H54 (cell line): ENCODE measurements at places on chromosomes 16 and 17.

GRCh38 chr17:4934173-4934979 is 2.3 kb downstream of the GP1BA start:
- peak; percentile 75 for DNase-seq

GRCh38 chr16:78385086-78385805 is 285.8 kb downstream of the WWOX start:
- DNase-seq: no peak

DNA sequence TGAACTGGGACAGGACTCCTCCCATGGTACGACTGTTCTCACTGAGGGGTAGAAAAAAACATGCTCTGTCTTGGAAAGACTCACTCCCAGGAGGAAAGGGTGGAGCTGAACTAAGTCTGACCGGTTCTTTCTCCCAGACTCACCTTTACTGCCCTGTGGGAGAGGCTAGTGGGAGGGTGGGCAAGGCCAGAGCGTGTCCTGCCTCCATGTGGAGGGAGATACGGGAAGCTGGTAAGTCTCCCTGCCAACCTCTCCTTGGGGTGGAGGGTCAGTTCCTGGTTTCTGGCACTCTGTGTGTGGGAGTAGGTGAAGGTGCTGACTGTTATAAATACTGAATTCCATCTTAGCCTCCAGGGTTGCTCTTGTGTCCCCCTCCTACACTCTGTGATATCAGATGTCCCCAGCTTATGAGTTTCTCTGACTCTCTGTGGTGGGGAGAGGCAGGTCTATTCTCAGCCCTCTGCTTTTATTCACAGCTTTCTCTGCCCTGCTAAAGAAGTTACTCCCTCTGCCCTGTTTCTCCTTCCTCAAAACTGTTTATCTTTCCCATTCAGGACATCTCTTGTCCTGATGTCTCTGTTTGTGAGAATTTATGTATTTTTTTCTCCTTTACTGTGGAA is 26.9 kb upstream of the FAM20A start:
- DNase-seq: no peak

DNA sequence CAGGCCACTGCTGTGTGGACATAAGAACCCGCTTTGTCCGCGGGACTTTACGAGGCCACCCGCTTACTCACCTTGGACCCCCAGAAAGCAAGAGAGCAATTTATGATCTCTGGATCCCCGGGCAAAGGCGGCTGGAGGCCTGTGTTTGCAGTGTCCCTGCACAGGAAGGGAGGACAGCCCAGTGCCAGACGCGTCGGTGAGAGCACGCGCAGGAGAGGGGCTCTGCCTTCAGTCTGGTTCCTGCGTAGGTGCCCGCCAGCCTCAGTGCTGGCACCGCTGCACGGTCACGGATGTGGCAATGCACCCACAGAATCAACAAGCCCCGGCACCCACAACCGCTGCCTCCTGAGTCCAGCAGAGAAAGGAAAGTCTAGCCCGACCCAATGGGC is 248.4 kb downstream of the C16orf95 start:
- no peak for DNase-seq

- DNase-seq: no peak
Observed at GRCh38 chr16:88727871-88728270, 21.6 kb downstream of the CTU2 start.

- DNase-seq: peak; percentile 72
Observed at GRCh38 chr16:72561-73548, at the start of gene RHBDF1. Gene RHBDF1, minus strand, starts transcription at chr16:72631. Its CDS starts 7,616 bp downstream, at chr16:65015.

DNA sequence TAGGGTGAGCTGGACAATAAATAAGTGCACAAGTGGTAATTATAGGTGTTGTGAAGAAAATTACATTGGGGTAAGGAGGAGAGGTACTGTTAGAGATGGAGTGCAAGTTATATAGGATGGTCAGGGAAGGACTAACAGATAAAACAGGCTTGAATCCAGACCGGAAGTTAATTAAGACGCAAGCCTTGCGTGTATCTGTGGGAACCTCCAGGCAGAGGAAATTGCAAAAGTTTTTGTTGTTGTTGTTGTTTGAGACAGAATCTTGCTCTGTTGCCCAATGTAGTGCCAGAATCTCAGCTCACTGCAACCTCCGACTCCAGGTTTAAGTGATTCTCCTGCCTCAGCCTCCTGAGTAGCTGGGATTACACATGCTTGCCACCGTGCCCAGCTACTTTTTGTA is 2.4 kb upstream of the ZNF18 start:
- no peak for DNase-seq

DNA sequence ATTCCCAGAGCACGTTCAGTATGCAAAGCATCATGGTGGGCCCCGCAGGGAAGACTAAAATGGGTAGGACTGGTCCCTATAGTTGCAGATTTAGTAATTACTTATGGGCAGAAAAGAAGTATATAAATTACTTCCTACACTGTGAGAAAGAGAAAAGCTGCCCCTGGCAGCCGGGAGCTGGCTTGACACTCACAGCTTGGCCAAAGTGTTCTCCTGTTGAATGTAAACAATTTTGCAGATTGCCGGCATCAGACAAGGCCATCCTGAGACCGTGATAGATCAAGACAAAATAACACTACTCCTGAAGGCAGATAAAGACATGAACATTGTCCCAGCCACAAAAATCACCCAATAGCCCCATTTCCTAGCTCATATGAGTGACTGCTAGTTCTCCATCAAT is 98.5 kb downstream of the MARF1 start:
- no peak for DNase-seq

GRCh38 chr16:85991856-85992255 is 92.9 kb downstream of the IRF8 start:
- DNase-seq: no peak

- DNase-seq: no peak
Observed at GRCh38 chr16:87791295-87792204, 25.8 kb upstream of the KLHDC4 start.

GRCh38 chr16:66335704-66336329 is 30.7 kb upstream of the CDH5 start:
- DNase-seq: no peak

DNA sequence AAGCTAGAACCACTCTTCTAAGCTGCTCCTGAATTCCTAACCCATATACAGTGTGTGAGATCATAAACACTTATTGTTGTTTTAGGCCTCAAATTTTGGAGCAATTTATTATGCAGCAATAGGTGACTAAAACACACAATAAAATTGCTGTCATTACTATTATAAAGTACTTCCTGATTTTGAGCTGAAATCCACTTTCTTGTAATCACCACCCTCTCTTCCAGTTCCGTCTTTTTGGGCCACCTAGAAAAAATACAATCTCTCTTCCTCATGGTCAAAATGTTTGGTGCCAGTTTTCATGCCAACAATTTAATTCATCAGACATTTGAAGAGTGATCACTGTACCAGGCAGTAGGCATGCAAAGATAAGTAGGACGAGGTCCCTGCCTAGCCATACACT is 43.3 kb upstream of the NF1 start:
- no peak for DNase-seq

DNA sequence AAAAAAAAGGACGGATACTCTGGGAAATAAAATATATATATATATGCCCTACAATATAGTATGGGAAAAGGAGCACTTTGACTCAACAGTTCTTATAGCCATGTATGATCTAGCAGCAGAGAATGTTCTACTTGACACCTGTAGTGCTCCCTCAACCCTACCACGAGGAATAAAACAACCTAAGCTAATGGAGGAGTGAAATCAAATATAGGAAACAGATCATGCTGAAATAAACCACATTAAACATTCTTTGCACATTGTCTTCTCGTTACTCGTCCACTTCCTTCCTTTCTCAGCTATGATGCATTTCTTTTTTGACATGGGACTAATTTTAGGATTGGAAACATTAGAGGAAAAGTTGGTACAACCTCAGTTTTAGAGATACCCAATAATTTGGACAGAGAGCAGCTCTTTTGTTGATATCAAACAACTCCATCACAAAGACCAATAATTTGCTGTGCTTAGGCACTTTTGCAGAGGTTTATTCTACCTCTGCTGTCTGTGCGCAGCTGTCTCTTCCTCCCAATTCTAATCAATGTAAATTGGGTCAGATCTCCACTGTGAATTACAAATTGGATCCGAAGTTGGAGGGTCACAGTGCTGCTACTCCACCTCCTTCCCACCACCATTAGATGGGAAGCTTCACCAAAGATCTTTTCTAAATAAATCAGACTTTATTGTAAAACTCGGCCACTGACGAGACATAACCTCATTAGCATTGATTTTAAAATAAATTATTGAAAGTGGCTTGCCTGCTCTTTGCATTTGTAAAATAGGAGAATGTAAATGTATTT is 65.8 kb downstream of the SNX11 start:
- DNase-seq: no peak

DNA sequence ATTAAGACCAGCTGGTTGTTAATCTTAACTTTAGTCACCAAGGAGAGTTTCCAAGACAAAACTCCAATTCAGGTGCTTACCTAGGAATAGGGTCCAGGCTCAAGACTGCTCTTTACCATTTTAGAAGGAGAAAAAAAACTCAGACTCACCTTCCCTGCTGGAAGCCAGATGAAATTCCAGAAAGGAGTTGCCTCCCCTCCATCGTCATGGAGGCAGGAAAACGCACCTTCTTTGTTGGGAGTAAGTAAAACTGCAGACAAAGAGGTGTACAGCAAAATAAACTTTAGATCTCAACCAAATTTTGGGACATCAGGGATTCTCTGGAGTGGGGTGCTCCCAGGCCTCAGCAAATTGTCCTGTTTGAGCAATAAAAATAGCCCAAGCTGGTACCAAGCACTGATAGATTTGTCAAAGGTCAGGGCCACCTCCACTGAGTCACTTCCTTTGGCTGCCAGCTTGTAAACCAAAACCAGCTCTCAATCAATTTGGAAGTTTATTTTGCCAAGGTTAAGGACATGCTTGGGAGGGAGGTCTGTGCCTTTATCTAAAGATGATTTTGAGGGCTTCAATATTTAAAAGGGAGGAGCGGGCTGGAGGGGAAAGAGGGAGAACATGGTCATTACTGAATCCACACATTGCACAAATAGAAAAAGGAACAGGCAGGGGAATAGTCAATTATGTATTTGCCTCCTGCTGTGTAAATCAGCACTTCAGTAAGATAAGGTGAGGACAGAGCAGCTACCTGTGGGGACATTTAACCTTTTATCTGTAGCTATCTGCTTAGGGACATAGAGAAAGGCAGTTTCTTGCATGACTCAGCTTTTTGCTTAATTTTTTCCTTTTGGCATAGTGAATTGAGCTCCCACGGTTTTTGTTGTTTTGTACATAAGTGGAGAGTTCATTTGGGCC is 1.5 kb upstream of the ALDH3A2 start:
- DNase-seq: no peak

DNA sequence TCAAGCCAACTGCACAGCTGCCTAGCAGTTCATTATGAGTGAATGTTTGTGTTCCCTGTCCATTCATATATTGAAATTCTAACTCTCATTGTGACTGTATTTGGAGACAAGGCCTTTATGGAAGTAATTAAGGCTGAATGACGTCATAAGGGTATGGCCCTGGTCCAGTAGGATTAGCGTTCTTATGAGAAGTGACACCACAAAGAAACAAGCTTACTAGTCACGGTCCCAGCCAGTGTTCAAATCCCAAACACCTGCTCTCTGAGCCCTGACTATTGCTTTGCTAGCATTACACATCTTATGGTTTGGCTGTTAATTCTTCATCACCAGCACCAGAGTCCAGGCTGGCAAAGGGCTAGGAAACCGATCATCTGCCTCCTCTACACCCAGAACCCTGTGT is 2.2 kb downstream of the ZNF668 start:
- no peak for DNase-seq

DNA sequence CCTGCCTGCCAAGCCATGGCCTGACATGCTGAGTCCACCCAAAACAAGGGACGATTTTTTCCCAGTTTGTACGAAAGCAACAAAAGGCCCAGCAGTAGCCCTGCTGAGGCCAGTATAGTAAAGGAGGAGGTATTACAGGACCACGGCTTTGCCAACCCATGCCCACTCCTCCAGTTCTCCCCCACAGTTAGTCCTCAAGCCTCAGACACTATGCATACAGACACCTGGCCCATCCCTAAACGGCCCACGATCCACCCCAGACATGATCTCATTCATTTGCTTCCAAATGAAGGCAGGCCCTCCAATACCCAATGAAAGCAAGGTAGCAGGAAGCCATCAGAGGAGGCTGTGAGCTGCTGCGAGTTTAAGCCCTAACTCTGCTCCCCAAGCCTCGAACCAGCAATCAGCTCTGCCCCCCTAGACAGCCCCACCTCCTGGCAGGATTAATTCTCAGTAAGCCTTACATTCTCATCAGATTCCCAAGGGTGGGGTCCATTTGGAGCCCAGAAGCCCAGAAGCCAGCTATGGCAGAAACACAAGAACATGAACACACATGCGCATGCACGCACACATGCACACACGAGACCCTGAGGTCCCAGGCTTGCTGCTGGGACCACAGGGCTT is 4.9 kb downstream of the HDAC5 start:
- DNase-seq: no peak

DNA sequence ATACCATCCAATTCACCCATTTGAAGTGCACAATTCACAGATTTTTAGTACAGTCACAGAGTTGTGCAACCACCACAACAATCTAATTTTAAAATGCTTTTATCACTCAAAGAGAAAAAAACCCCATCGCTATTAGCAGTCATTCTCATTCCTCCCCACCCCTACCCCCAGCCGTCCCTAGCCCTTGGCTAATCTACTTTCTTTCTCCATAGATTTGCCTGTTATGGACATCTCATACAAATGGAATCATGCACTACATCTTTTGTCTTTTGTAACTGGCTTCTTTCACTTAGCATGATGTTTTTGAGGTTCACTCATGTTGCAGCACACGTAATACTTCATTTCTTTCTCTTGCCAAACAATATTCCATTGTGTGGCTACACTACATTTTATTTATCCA is 20.4 kb downstream of the LYRM9 start:
- no peak for DNase-seq

GRCh38 chr17:77429969-77430752 is 289.4 kb downstream of the SEC14L1 start:
- peak; percentile 87 for DNase-seq

- no peak for DNase-seq
Observed at GRCh38 chr16:1282324-1282973, 26.6 kb downstream of the TPSD1 start.

DNA sequence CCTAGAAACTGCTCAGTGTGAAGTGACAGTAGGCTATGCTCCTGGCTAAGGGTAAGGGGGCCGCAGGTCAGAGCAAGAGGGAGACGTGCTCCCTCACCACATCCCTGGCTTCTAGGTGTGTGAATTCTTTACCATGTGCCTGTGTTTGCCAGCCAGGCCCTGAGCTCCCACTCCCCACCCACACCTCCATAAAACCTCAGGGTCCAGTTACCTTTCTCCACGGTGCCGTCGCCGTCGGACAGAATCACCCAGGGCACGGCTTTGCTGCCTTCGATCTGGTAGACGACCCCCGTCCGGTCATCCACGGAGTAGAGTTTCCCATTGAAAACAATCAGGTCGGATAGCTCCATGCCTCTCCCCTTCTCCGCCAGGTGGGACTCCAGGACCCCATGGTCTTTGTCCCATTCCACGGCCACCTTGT is 12.8 kb downstream of the CANT1 start:
- no peak for DNase-seq

GRCh38 chr17:76715496-76715830 is 4.7 kb upstream of the MXRA7 start:
- DNase-seq: no peak

- no peak for DNase-seq
Observed at GRCh38 chr16:17470908-17471718, at the start of gene XYLT1. Gene XYLT1, minus strand, starts transcription at chr16:17470960. Its CDS starts 164 bp downstream, at chr16:17470796.
